Activated CD4-positive, alpha-beta T cell treated with anti-CD3 and anti-CD28 coated beads for 36 hours (primary cell): ENCODE measurements at places on chromosomes 6 and 20. TPM values are rescaled to one million over a fixed set of nuclear protein-coding genes. Genes with fewer than 3 reads are reported as not detected.
A peak's percentile ranks its signal among the peaks of the same experiment; 100 is the strongest.

- H3K4me3 ChIP-seq: peak overlapping the region; percentile 64
- no peak for DNase-seq
- H3K27ac ChIP-seq: peak overlapping the region; percentile 86
- H3K36me3 ChIP-seq: no peaks in the 10 kb centered on the region
- peaks cover 50% of the 10 kb centered on the region for H3K4me1 ChIP-seq
These were observed 236.3 kb upstream of the ZNF217 start for GRCh38 chr20:53829724-53830521.

GRCh38 chr20:44019638-44020335, 105.1 kb downstream of the TOX2 start:
- peak overlapping the region; percentile 82 for H3K27ac ChIP-seq
- peak overlapping the region; percentile 56 for H3K4me3 ChIP-seq
- peak; percentile 44 for DNase-seq
- no peaks in the 10 kb centered on the region for H3K36me3 ChIP-seq
- no peaks in the 10 kb centered on the region for H3K27me3 ChIP-seq
- H3K4me1 ChIP-seq: peaks cover 27% of the 10 kb centered on the region

DNA sequence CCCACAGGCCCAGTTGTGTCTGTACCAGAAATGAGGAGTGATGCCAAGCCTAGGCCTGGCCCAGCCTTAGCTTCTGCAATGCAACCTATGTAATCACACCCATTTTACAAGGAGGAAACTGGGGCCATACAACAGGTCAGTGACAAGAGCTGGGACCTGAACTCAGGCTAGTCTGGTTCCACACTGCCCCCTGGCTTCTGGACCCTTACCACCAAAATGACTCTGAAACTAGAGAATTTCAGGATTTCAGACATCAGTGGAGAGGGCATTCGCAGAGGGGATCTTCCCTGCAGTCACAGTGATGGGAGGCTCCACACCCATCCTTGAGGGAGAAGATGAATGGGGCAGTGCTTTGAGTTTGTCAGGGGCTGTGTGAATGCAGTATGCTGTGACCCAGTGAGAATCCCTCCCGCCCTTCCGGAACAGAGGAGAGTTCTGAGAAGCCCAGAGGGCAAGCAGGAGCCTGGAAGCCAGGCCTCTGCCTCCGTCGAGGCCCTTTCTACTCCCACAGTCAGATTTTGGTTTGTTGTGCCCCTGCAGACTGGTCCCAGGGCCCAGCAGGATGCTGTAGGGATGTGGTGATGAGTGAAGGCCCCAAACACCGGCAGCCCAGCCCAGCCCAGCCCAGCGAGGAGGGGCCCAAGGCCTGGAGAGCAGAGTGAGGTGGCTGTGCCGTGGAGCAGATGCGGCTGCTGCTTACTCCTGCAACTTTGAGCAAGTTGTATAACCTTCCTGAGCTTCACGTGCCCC, 48.1 kb upstream of the MYL9 start:
- peaks cover 2% of the 10 kb centered on the region for H3K36me3 ChIP-seq
- DNase-seq: peak; percentile 47
- no peaks in the 10 kb centered on the region for H3K27me3 ChIP-seq
- no peak overlapping the region for H3K4me3 ChIP-seq
- peaks cover 29% of the 10 kb centered on the region for H3K4me1 ChIP-seq
- peak overlapping the region; percentile 6 for H3K27ac ChIP-seq

GRCh38 chr20:59144179-59144830, 19.3 kb upstream of the ZNF831 start:
- H3K36me3 ChIP-seq: peaks cover 17% of the 10 kb centered on the region
- no peaks in the 10 kb centered on the region for H3K27me3 ChIP-seq
- peak; percentile 75 for DNase-seq

DNA sequence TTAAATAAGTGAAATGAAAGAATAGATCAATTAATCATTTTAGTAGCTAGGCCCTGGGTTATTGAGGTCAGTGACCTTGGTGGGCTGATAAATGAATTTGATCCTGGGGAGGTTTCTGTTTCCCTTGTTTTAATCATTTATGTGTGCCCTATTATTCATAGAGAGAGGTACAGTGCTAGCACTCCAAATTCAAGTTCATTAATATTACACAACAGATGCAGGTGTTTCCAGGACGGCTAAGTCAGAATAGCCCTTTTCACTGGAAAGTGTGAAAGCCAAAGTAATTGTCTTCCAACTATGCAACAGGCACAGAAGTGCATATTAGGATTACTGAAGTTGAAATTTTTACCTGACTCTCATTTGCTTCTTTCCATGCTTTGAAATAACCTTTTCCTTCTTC, 61.7 kb upstream of the SGK1 start:
- no peaks in the 10 kb centered on the region for H3K36me3 ChIP-seq
- DNase-seq: no peak
- H3K4me3 ChIP-seq: peak overlapping the region; percentile 7

DNA sequence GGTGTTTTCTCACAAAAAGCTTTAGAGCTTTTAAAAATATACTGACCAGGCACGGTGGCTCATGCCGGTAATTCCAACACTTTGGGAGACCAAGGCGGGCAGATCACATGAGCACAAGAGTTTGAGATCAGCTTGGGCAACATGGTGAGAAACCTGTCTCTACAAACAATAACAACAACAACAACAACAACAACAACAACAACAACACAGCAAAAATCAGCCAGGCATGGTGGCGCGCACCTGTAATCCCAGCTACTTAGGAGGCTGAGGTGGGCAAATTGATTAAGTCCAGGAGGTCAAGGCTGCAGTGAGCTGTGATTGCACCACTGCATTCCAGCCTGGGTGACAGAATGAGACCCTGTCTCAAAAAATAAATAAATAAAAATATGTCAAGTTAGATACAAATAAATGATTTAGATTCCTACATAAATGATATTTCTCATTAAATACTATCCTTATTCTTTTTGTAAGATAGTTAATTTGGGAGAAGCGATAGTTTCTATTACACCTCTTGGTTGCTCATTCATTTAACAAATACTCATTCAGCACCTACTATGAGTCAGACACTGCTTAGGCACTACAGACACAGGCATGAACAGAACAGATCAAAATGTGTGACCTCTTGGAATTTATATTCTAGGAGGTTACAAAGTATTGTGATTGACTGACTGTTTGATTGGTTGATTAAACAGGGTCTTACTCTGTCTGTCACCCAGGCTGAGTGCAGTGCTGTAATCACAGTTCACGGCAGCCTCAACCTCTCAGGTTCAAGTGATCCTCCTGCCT, 83.5 kb upstream of the BEND3 start:
- DNase-seq: no peak
- H3K4me3 ChIP-seq: no peak overlapping the region
- H3K4me1 ChIP-seq: no peaks in the 10 kb centered on the region
- H3K27ac ChIP-seq: no peak overlapping the region

GRCh38 chr6:13235339-13235738, 93.0 kb downstream of the TBC1D7 start:
- no peaks in the 10 kb centered on the region for H3K27me3 ChIP-seq
- DNase-seq: no peak
- no peaks in the 10 kb centered on the region for H3K36me3 ChIP-seq

DNA sequence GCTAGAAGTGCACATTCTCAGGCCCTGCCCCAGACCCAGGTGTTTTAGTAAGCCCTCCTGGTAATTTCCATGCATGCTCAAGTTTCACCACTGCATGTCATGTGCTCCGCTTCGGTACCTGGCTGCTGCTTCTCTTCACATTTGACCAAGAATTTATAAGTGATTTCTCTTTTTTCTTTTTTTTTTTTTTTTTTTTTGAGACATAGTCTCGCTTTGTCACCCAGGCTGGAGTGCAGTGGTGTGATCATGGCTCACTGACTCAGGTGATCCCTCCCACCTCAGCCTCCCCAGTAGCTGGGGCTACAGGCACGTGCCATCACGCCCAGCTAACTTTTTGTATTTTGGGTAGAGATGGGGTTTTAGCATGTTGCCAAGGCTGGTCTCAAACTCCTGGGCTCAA, 16.0 kb downstream of the TM9SF4 start:
- peaks cover 32% of the 10 kb centered on the region for H3K36me3 ChIP-seq
- no peak overlapping the region for H3K4me3 ChIP-seq
- no peaks in the 10 kb centered on the region for H3K27me3 ChIP-seq
- no peak overlapping the region for H3K27ac ChIP-seq

- H3K4me1 ChIP-seq: no peaks in the 10 kb centered on the region
- H3K27me3 ChIP-seq: no peaks in the 10 kb centered on the region
- DNase-seq: no peak
These were observed 102.3 kb downstream of the CTNNBL1 start for GRCh38 chr20:37796121-37796520.

DNA sequence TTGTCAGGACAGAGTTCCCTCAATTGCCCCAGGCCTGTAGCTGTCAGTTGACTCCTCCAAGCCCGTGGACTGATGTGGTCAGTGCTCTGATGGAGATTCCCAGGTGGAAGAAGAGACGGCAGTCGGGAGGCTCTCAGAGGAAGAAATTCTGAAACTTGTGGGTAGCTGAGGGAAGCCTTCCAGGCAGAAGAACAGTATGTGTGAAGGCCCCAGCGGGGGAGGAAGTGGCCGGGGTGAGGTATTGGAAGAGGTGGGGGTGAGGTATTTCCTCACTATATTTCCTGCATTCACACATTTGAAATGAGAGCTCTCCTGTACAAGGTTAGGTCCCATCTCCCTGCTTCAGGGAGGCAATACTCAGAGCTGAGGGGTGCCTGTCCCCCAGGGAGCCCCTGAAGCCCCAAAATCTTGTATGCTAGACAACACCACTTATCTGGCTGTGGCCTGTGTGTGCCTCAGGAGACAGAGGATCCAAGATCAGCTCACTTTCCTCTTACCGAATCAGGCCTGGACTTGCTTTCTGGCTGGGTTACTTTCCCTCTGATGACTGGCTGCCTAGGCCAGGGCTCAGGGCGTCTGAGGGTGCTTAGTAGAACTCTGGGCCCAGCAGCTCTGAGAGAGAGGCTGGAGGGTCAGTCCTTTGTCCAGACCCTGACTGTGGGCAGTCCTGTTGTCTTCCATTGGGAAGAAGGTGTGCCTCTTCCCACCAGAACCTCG, 49.3 kb upstream of the MYL9 start:
- no peaks in the 10 kb centered on the region for H3K27me3 ChIP-seq
- peaks cover 2% of the 10 kb centered on the region for H3K36me3 ChIP-seq
- peak overlapping the region; percentile 80 for H3K27ac ChIP-seq
- peak; percentile 76 for DNase-seq
- H3K4me1 ChIP-seq: peaks cover 29% of the 10 kb centered on the region
- peak overlapping the region; percentile 31 for H3K4me3 ChIP-seq

DNA sequence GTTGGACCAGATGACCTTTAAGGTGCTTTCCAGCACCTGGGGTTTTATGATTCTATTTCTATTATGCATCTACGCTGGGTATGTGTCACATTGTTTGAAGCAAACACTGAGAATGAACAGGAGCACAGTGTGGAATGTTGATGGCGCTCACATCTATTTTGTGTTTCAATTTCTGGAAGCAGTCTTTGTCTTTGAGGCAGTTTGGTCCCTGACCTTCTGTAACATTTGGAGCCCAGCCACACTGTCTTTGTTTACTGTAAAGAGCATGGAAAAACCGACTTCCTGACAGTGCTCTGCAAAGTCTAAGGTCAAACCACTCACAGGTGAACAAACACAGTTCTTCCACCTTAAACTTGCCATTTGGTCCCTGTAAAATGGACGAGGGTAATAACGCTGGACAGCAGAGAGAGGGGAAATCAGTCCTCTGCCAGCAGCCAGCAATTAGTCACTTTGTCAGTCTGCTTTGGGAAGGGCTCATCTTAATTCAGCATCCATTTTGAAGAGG, 155.5 kb downstream of the PRL start:
- peaks cover 2% of the 10 kb centered on the region for H3K36me3 ChIP-seq
- H3K4me1 ChIP-seq: peaks cover 6% of the 10 kb centered on the region
- H3K27me3 ChIP-seq: peaks cover 14% of the 10 kb centered on the region
- H3K27ac ChIP-seq: no peak overlapping the region
- no peak overlapping the region for H3K4me3 ChIP-seq

DNA sequence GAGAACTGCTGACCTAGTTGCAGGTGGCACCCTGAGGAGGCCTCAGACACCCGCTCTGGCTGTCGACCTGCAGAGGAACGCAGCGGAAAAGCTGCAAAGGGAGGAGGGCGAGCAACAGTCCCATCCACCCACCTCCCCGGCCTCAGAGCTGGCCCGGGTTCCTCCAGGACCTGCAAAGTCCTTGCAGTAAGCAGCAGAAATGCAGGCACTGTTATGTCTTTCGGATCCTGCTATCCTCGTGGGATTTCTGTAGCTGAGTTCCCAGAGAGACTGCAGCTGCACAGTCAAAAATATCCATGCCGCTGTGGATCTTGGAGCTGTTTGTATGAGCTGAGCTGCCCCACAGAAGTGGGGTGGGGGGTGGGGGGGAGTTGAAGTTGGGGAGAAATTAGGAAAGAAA, 251.3 kb downstream of the ANKRD60 start:
- H3K36me3 ChIP-seq: no peaks in the 10 kb centered on the region
- H3K4me3 ChIP-seq: no peak overlapping the region
- no peaks in the 10 kb centered on the region for H3K4me1 ChIP-seq
- DNase-seq: no peak
- peaks cover 3% of the 10 kb centered on the region for H3K27me3 ChIP-seq
- no peak overlapping the region for H3K27ac ChIP-seq

DNA sequence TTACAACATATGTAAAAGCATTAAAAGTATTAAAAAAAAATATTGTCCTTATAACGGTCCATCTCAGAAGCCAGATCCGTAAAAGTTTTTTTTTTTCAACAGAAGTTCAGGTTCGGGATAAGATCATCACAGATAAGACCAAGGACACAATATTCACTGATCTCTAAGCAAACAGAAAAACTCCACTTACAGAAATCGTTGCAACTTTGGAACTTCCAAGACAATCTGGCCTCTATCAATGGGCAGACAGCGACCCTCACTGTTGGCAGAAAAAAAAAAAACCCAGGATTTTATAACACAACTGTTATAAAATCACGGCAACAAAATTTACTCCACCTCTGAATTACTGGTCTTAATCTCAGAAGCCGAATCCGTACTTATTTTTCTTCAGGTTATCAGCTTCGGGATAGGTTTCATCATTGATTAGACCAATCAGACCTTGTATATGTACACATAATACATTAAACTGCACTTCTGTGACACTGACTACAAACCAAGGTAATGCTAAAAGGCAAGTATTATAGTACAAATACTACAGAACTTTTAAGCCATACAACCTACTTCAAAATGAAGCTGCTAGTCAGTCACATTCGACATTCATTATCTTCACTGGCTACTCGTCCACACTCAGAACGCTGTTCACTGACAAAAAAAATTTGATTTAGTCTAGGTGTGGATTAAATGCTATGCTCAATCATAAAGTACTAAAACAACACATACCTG, 34.7 kb upstream of the SYNCRIP start:
- DNase-seq: no peak
- H3K4me3 ChIP-seq: peak overlapping the region; percentile 90
- peaks cover 47% of the 10 kb centered on the region for H3K4me1 ChIP-seq
- peak overlapping the region; percentile 93 for H3K27ac ChIP-seq
- H3K27me3 ChIP-seq: no peaks in the 10 kb centered on the region
- H3K36me3 ChIP-seq: peaks cover 70% of the 10 kb centered on the region

Gene TSPYL4
- 9.4 TPM for total RNA-seq

Gene NKAIN4
- total RNA-seq: not detected

Gene SAPCD1
- 13.2 TPM for total RNA-seq

Gene MROH8
- total RNA-seq: 3.0 TPM

Gene CLDN20
- not detected for total RNA-seq

Gene TNNC2
- total RNA-seq: not detected

Gene BPIFB2
- not detected for total RNA-seq

Gene LINC00237
- total RNA-seq: not detected

Gene OR2B3
- not detected for total RNA-seq

Gene SCGN
- total RNA-seq: not detected
